Muscle of leg (tissue), 16 donors: ENCODE measurements at places on chromosomes 13 and 19.

GRCh38 chr19:1000095-1000494 lies at the start of gene GRIN3B:
TSS of gene GRIN3B (plus strand) at chr19:1000419. CDS start at chr19:1000438, 19 bp downstream.
- DNase-seq: no peak

DNA sequence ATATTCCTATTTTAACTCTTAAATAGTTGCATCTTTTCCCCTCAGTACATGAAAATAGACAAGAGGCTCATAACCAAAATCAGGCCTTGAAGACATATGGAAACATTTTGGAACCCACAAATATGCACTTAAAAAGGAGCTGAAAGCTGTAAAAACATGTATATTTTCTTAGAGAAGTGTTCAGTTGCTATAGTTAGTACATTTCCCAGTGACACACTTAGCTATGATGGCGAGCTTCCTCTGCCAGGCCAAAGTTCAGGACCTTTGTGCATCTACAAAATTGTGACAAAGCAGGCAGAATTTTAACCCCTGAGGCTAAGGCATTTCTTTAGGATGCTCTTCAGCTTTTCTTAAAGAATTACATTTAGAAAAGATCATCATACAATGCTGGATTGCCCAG lies 54.5 kb downstream of the RCBTB2 start:
- peak; percentile 64 for DNase-seq

- DNase-seq: peak; percentile 68
These were observed 1.3 kb downstream of the MAN2B1 start for GRCh38 chr19:12665281-12665573.

DNA sequence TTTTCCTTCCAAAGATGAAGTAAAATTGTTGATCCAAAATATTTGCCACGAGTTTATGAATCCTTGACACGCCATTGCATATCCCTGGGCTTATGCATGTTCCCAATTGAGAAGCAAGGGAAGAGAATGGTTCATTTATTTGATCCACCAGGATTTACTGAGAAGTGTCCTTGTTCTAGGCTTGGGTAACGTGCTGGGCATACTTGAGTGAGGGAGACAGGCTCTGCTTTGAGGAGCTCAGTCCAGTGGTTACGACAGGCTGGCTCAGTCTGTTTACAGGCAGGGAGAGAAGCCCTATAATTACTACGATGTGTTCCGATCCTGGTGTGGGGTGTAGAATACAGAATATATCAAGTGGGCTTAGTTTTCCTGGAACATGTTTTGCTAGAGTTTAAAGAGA lies 6.3 kb upstream of the PNMA8C start:
- no peak for DNase-seq

- DNase-seq: peak; percentile 97
These were observed 189.6 kb upstream of the CSNK1A1L start for GRCh38 chr13:37295071-37295470.

- no peak for DNase-seq
These were observed 14.4 kb downstream of the RGL3 start for GRCh38 chr19:11404588-11405222.

- DNase-seq: no peak
These were observed 2.9 kb downstream of the LILRA2 start for GRCh38 chr19:54576411-54576976.

GRCh38 chr13:98976338-98976737 lies 1.5 kb downstream of the DOCK9 start:
- peak; percentile 93 for DNase-seq

DNA sequence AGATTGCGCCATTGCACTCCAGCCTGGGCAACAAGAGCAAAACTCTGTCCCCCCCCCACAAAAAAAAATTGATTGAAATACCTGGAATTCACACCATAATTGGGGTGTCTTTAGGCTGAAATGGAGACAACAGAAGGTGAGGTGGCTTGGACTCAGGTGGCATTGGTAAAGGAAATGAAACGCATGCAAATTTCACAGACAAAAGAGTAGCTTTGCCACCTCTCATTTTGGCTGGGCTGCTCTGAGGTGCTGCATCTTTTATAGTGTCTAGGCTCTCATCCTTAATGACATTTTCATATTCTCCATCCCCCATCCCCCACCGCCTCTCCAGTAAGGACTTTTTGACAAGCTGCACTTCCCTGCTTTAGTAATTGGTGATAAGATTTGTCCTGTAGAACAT lies 6.9 kb downstream of the UBE2L5 start:
- DNase-seq: no peak

GRCh38 chr19:17830567-17831418 lies 9.5 kb upstream of the INSL3 start:
- DNase-seq: peak; percentile 65

GRCh38 chr19:46124638-46125115 lies at the start of gene IGFL3:
TSS of gene IGFL3 (minus strand) at chr19:46124688. CDS start at chr19:46124649, 39 bp downstream.
- DNase-seq: no peak

- DNase-seq: no peak
These were observed 35.8 kb downstream of the LATS2 start for GRCh38 chr13:21025539-21025938.

- no peak for DNase-seq
These were observed 237.0 kb downstream of the POSTN start for GRCh38 chr13:37361608-37362007.

GRCh38 chr19:5445561-5446055 lies 9.6 kb upstream of the ZNRF4 start:
- no peak for DNase-seq

- peak; percentile 74 for DNase-seq
These were observed 31.3 kb downstream of the GRIK5 start for GRCh38 chr19:42038666-42039065.

DNA sequence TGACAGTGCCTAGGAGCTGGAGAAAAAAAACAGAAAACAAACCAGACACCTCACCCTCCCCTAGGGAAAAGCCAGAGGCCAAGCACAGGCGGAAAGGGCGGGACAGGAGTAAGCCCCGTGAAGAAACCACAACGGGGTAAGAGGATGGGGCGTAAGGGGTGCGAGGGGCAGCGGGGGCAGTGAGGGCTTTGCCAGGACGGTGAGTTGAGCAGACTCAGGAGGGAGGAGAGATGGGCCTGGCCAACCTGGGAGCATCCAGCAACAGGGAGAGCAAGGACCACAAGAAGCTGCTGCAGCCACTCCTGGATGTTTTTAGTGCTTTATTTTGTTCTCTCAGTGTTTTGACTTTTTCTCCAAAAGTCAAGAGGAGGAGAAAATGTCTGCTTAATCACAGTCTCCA lies 114.1 kb upstream of the SOX1 start:
- DNase-seq: no peak

DNA sequence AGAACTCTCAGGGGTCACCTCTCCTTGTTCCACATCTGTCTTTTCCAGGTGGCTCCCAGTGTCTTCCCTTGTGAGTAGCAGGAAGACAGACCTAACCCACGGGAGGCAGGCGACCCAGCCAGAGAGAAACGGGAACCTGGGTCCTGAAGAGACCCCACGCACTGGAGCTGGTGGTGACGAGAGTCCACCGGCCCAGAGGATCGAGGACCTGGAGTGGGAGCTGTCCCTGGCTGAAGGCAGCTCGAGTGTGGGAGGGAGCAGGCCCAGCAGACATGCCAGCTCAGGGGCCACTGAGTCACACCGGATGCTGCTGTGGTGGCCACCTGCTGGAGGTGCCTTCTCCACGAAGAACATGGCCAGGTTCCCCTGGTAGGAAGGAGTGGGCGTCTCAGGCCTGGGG lies 66.5 kb upstream of the ATP12A start:
- DNase-seq: no peak

DNA sequence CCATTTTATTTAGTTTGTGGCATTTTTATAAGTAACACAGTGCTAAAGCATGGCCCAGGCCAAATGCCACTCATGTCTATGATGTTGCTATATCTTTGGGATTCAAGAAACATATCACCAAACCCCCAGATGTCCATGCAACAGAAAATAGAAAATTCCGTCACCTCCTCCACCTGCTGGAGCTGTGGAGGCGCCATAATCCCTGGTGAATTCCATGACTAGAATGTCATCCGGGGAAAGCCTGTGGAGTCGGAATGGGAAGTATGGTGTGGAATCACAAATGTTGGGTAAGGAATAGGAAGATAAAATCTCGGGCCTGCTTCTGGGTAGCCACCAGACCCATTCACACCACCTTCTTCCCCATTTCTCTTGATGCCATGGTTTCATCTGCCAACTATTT lies 51.7 kb upstream of the RAP2A start:
- no peak for DNase-seq
